ENCODE measurements at places on chromosomes 5 and 9.

DNA sequence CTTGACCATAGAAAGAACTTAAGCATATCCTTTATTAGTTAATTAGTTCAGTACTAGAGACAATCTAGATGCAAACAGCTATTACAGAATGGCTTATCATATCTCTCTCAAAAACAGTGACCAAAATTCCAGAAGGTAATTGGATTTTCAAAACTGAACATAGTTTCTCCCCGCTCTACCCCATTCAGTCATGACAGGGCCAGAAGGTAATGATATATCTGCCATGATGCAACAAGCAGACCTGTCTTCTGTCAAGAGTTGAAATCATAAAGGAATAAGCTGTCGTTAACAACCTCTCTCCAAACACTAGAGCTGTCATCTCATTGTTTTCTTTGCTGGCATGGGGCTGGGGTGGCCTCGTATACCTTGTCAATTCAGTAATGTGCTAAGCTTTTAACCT, 200.5 kb upstream of the POU5F2 start:
- H3K36me3 ChIP-seq: peaks cover 8% of the 10 kb centered on the region
- no peaks in the 10 kb centered on the region for H3K27me3 ChIP-seq
- H3K4me1 ChIP-seq: peaks cover 6% of the 10 kb centered on the region
- H3K4me3 ChIP-seq: no peak overlapping the region
- no peak overlapping the region for H3K27ac ChIP-seq

GRCh38 chr5:122064992-122065391, 13.1 kb downstream of the LOX start:
- H3K4me1 ChIP-seq: no peaks in the 10 kb centered on the region
- peaks cover 4% of the 10 kb centered on the region for H3K27me3 ChIP-seq
- no peak overlapping the region for H3K4me3 ChIP-seq
- no peak for DNase-seq

DNA sequence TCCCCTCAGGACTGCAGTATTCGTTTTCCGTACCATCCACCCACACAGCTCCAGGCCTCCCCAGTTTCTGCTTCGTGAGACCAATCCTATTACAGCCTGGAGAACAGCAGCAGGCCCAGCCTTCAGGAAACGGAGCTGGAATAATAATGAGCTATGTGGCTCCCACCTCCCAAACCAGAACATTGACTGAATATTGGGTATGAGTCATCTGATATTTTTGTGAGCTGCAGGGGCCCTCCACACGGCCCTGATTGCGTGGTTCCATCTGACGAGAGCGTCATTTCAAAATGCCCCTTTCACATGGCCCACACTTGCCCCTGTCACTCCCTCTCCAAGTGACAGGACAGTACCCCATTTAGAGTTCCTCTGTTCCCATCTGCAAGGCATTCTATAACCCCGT, 192.0 kb downstream of the BRINP1 start:
- H3K4me3 ChIP-seq: no peak overlapping the region
- DNase-seq: no peak
- no peaks in the 10 kb centered on the region for H3K4me1 ChIP-seq
- H3K27ac ChIP-seq: no peak overlapping the region
- no peaks in the 10 kb centered on the region for H3K36me3 ChIP-seq

DNA sequence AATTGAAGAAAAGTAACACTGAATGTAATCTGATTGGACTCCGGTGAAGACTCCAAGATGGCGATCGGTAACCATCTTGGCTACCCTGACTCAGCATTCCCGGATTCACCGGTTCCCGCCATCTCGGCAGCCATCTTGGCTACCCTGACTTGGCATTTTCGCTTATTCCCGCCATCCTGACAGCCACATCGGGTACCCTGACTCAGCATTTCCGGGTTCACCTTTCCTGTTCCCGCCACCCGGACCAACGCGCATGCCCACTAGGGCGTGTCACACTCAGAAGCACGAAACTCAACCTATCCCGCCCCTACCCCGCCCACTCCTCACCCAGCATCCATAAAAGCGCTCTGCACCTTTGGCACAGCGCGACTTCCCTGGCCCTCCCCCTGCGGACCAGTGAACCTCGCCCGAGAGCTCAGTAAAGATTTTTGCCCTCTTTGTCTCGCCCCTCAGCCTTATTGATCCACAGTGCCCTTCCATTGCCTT, 17.2 kb downstream of the SPTLC1 start:
- H3K36me3 ChIP-seq: peaks cover 54% of the 10 kb centered on the region
- peaks cover 44% of the 10 kb centered on the region for H3K4me1 ChIP-seq
- DNase-seq: peak; percentile 54
- no peaks in the 10 kb centered on the region for H3K27me3 ChIP-seq
- no peak overlapping the region for H3K4me3 ChIP-seq

DNA sequence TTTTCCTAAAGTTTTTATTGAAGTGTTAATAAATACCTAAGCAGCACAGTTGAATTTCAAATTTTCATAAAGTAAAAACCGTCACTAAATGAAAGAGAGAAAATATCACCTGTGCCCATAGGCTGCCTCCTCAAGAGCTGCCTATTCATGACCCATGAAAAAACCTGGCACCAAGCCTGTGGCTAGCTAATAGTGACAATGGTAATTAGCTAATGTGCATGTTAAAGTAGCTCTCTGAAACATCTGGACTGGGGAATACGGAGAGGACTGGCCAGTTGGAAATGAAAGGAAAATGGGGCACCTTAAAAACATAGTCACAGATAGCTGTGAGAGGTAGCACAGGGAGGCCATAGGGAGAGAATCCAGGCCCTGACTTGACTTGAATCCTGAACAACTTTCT, 5.4 kb upstream of the GNE start:
- no peaks in the 10 kb centered on the region for H3K36me3 ChIP-seq
- H3K27me3 ChIP-seq: no peaks in the 10 kb centered on the region
- H3K4me1 ChIP-seq: peaks cover under 1% of the 10 kb centered on the region

DNA sequence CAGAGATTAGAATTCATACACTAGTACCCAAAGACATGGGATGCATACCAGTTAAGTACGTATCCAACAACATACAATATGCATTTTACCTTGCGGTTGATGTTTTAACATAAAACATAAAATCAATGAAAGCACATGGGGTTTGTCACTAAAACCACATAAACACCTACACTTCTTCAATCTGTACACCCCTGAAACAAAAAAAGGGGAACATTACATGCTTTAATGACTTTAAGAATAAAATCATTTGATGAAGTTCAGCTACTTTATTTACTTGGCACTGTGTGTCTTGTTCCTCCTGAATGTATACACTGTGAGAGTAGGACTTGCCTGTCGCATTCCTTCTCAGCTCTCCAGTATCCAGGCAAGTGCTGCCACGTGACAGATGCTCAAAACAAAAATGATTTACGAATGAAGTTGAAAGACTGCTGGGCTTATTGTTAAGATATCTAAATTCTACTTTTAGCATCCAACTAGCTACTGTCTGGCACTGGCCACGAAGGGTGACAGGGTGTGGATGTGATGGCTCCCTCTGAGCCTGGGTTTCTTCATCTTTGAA, 21.0 kb downstream of the TNFSF15 start:
- H3K4me3 ChIP-seq: no peak overlapping the region
- DNase-seq: no peak
- H3K27me3 ChIP-seq: no peaks in the 10 kb centered on the region
- no peaks in the 10 kb centered on the region for H3K4me1 ChIP-seq

All from activated naive CD8-positive, alpha-beta T cell treated with anti-CD3 and anti-CD28 coated beads for 36 hours (primary cell).